ENCODE measurements at places on chromosomes 1 and 21.

GRCh38 chr1:81490614-81491013 lies 310.1 kb upstream of the ADGRL2 start:
- no peak for DNase-seq

GRCh38 chr1:67274623-67275325 lies 32.9 kb upstream of the IL12RB2 start:
- no peak for DNase-seq

- no peak for DNase-seq
Measured at GRCh38 chr1:90046635-90047034, 51.7 kb downstream of the ZNF326 start.

DNA sequence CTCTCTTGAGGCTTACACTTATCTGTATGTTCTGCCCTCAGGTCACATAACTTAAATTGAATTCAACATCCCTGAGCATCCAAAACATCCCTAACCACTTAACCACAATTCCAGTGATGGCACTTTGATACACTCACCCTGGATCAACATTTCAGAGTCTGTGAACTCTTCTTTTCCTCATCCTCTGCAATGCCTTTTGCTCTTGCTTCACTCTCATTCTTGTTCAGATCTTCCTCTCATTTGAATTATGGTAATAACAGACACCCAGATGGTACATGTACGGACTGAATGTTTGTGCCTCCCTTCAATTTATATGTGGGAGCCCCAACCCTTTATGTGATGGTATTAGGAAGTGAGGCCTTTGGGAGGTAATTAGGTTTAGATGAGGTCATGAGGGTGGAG lies 33.4 kb downstream of the PTGER3 start:
- DNase-seq = no peak

DNA sequence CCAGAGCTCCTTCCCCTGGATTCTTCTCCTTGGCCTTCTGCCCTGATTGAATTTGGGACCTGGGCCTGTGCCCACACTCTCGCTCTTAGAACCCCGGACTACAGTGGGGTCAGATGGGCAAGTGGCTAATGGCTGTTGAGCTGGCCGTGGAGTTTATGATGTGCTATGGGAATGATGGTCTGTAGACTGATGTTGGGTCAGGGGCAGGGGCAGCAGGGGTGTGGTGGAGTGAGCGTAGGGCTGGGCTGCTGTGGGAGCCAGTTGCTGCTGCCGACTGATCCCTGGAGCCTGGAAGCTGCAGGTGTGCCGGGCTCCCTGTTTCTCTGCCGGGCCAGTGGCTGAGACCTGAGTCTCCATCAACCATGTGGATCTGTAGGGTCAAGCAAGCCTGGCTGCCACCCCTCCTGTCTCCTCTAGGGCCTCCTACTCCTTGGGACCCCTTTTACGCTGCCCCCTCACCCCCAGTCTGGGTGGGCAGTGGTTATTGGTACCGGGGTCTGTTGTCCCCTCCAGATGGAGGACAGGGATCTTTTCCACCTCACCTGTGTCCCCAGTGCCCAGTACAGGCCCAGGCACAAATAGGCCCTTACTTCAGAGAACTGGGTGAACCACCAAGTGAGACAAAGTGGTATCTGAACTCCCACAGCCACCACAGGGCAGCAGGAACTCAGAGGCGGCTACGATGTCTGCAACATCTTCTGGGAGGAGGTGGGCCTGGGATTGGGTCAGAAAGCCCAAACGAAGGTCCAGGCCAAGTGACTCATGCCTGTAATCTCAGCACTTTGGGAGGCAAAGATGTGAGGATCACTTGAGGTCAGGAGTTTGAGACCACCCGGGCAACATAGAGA lies 5.1 kb downstream of the PODN start:
- DNase-seq = no peak

- no peak for DNase-seq
Measured at GRCh38 chr1:160159846-160160245, 8.4 kb downstream of the ATP1A4 start.

DNA sequence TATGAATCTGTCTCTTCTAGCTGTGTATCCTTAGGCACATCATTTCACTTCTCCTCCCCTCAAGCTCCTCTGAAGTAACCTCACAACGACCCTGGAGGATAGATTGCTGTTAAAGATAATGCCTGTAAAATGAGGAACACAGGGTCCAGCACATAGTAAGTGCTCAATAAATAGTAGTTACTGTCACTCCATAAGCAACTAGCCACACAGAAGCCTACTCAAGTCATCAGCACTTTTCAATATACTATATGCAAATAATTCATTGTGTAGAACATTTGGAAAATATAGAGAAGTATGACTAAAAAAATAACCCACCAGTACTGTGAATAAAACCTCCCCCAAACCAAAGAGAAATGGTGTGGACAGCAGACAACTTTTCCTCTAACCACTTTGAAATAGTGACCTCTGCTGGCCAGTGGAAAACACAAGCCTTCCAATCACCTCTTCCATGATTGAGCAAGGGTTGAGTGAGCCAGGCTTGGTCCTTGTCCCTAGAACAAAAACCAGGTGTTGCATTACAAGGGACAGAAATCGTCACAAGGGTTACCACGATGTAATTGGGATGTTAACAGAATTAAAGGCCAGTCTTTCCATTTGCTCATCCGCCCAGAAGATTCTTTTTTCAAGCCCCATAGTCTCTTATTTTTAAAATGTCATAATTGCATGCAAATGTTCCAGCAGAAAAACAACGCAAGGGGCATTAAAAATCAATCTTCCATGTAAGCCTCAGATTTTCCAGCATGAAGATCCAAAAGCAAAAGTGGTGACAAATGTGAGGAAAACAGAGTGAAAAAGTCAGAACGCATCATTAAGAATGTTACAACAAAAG lies 15.7 kb upstream of the GLIS1 start:
- DNase-seq = no peak

DNA sequence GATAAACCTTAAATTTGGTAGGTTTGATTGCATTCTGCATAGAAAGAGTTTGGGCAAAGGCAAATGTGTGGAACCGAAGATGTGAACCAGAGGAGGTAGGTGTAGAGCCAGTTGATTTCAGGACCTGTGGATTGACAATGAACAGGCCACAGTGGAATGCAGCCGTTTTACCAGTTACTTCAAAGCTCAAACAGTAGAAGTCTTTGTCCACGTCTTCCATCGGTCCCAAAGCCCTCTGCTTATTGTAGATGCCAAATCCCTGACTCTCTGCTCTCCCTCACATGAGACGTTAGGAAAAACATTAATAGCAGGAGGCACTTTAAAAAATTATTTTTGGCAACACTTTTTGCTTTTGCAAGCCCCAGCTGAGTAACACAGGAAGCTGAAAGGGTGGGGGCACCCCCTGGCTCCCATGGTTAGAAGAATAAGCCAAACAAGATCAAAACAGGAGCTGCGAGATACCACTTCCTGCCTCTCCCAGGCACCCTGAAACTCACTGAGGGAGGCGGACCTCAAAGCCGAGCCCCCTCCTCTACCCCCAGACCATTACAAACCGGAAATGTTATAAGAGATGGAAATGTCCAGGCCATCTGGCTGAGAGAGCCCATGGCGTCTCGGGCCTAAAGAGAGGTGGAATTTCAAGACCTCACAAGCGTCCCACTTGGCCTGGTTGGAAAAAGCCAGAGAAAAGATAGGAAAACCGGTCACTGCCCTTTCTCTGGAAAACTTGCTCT lies 13.5 kb downstream of the TRAF3IP3 start:
- DNase-seq = peak; percentile 66

DNA sequence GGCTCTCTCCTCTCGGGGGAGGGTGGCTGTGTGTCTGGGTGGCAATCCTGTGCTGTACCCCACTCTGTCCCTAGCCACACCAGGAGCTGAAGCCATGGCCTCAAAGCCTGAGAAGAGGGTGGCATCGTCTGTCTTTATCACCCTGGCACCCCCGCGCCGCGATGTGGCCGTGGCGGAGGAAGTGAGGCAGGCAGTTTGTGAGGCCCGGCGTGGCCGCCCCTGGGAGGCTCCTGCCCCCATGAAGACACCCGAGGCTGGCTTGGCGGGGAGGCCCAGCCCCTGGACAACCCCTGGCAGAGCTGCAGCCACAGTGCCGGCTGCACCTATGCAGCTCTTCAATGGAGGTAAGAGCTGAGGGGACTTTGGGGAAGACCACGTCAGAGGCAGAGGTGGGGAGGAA lies 6.3 kb downstream of the FBLIM1 start:
- no peak for DNase-seq

DNA sequence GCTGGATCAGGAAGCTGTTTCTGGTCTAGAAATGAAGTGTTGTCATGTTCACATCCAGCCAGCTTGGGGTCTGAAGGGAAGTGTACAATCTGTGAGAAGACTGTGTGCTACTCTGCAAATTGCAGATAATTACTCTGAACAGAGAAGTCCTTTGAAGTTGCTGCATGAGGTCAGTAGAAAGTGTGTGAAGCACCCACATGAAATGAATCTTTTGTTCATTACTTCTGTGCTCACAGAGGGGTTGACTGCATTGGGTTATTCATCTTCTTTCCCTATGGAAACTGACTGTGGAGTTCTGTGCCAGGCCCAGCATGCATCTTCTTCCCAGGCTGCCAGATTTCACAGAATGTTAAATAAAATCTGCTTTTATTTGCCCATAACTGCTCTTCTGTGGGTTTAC lies 47.1 kb downstream of the CTH start:
- no peak for DNase-seq

DNA sequence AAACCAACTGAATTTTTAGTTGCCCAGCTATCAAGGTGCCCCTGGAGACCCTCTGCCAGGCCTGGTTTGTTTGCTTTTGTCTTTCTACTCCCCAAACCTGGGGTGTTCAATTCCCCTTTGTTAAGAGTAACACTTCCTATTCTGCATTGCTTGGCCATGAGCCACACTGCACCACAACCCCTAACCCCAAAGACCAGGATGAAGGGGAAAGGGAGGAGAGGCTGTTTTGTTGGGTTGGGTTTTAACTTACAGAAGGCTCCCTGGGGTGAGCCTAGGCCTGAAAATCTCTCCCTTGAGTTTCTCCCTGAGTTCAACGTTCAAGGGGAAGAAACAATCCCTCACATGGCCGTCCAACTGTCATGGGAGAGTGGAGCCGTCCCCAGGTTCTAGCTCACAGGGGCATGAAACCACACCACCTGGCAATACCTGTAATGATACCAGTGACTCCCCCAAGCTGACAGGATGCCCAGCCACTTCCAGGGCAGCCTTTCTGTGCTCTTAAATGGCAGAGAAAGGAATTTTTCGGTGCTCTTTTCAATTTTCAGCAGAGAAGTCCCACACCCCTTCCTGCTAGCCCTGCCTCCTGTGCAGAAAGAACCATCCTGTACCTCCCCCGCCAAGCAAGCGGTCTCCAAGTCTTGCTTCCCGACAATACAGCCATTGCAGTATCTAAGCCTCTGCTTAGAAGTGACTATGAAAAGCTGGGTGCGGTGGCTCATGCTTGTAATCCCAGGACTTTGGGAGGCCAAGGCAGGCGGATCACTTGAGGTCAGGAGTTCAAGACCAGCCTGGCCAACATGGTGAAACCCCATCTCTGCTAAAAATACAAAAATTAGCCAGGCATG lies 14.9 kb downstream of the SLC45A3 start:
- no peak for DNase-seq

- no peak for DNase-seq
Measured at GRCh38 chr1:24648919-24649318, 5.8 kb downstream of the SRRM1 start.

DNA sequence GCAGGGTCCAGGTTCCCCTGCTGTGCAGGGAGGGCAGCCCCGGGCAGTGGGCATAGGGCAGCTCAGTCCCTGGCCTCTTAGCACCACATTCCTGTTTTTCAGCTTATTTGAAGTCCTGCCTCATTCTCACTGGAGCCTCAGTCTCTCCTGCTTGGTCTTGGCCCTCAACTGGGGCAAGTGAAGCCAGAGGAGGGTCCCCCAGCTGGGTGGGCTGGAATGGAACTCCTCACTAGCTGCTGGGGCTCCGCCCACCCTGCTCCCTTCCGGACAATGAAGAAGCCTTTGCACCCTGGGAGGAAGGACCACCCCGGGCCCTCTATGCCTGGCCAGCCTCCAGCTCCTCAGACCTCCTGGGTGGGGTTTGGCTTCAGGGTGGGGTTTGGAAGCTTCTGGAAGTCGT lies 32.8 kb upstream of the LHX4 start:
- no peak for DNase-seq

GRCh38 chr1:147892731-147893214 lies 9.8 kb upstream of the GJA8 start:
- DNase-seq = no peak

DNA sequence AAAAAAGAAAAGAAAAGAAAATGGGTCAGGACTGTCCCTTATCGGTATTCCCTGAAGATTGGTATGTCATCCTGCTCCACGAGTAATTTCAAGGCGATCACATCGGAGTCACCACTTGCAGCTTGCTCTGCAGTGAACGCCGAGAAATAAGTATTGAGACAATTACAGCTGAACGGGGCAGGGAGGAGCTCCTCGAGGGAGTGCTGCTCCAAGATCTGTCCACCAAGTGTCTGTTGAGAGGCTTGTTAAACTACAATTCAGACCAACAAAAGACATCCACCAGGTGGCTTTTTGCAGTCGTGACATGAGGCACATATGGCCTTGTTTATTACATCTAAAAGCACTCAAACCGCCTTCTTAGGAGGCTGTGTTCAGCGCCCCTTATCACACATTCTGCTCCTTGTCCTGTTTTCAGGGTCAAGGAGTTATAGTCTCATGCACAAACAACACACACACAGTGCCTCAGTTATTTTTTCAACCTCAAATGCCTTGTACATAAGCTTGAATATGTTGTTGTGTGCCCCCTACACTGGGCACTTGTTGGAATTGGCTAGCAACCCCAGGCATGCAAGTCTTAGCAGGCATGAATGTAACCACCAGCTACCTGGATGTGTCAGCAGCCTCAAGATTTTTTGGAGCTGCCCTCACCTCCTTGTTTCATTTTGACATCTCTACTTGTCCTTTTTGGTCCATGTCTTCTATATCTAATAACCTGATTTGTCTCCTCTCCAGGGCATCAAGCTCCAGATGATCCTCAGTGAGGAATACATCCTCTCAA lies 13.0 kb upstream of the CD48 start:
- no peak for DNase-seq

- no peak for DNase-seq
Measured at GRCh38 chr1:229537894-229538293, 20.6 kb downstream of the ABCB10 start.

- DNase-seq = no peak
Measured at GRCh38 chr1:41353744-41354143, 7.5 kb upstream of the FOXO6 start.

GRCh38 chr1:50700214-50700613 lies 259.9 kb downstream of the FAF1 start:
- no peak for DNase-seq

DNA sequence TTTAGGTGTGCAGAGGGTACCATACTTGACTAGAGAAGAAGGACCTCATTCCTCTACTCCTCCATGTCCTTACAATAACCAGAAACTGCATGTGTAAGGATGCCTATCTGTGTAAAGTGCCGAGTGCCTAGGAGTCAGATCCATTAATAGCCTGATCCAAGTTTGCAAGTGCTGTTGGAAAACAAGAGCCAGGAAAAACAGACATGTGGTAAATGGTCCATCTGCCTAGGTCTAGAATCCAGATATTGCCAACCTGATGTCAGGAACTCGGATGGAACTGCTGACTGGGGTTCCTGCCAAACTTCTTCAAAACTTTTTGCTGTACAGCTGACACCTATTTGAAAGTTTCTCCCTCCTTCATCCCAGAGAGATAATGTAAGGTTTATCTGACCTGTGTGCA lies 239.4 kb upstream of the CAMK1G start:
- DNase-seq = no peak

GRCh38 chr1:44828841-44829440 lies 14.1 kb downstream of the PTCH2 start:
- no peak for DNase-seq
